ENCODE measurements at places on chromosomes 5 and 9.

DNA sequence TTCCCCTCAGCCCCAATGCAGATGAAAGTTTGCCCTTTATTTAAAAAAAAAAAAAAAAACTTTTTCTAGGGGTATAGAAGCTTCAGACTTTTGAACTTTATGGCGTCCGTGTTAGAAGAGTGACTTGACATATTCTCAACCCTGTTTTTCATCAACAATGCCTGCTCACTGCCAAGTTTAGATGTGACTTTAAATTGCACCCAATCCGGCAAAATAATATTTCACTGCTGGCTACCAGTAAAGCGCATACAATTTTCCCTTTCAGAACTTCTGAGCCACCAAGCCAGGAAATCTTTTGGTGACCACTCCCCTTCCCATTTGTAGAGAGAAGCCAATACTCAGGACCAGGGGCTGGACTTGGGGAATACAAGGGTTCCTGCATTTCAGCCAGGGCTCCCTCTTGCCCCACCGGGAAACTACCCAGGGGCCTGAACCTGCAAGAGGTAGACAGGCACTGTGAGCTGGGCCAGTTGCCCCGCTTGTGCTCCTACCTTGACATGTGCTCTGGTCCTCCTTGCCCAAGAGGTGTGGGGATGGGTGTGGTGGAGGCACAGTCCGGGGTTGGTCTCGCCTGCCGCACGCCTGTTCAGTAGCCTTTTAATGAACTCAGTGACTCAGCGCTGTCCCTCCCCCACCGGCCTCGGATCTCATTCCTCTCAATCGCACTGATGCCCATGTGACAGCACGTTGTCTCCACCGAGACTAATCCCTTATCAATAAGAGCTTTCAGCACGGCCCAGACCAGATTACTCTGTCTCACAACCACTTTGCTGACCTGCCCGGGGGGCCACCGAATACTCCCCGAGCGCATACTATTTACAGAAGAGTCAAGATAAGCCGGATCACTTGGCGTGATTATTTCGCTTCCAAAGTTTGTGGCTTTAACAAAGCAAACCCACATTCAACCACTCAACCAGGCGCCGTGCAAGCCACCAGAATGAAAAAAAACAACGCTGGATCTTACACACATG, 226.4 kb downstream of the DCP2 start:
- DNase-seq, result peak; percentile 68
- H3K4me3 ChIP-seq, result peak overlapping the region; percentile 43
- H3K27me3 ChIP-seq, result no peaks in the 10 kb centered on the region
- H3K4me1 ChIP-seq, result peaks cover 31% of the 10 kb centered on the region
- H3K36me3 ChIP-seq, result no peaks in the 10 kb centered on the region

DNA sequence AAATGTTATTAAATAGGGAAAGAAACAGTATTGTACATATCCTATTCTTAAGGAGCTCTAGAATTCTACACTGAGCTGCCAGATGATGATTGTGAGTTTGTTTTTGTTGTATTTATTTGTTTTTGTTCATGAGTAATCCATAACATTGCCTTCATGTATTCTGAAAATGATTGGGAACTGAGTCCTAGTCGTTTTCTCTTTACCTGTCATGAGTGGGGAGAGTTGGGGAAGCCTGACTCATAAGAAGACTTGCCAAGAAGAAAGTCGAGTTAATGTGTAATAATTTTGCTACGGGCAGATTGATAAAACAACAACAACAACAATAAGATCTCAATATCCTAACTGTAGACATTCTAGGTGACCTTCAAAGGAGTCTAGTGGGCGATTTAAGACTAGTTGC, 103.8 kb downstream of the ANKRD55 start:
- H3K36me3 ChIP-seq, result no peaks in the 10 kb centered on the region
- DNase-seq, result no peak
- no peaks in the 10 kb centered on the region for H3K27me3 ChIP-seq
- H3K4me1 ChIP-seq, result no peaks in the 10 kb centered on the region
- no peak overlapping the region for H3K4me3 ChIP-seq

DNA sequence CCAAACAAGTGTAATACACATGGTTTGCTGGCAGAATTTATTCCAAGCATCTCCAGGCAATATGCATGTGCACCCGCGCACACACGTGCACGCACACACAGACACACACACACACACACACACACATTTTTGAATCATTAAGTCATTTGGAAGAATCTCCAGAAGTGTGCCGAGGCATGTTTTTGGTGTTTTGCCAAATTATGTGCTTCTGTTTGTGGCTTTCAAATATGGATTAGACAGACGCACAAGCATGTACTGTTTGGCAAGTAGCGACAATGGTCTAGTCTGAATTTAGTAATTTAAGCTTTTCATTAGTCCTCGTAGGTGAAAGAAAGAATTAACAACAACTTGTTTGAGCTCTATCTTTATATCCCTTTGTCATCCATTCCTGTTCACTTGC, 36.7 kb downstream of the NFIB start:
- H3K4me3 ChIP-seq, result no peak overlapping the region
- no peaks in the 10 kb centered on the region for H3K36me3 ChIP-seq
- no peaks in the 10 kb centered on the region for H3K27me3 ChIP-seq

GRCh38 chr5:73254642-73255041, 81.6 kb downstream of the TMEM174 start:
- DNase-seq, result no peak
- no peak overlapping the region for H3K27ac ChIP-seq
- no peaks in the 10 kb centered on the region for H3K36me3 ChIP-seq

DNA sequence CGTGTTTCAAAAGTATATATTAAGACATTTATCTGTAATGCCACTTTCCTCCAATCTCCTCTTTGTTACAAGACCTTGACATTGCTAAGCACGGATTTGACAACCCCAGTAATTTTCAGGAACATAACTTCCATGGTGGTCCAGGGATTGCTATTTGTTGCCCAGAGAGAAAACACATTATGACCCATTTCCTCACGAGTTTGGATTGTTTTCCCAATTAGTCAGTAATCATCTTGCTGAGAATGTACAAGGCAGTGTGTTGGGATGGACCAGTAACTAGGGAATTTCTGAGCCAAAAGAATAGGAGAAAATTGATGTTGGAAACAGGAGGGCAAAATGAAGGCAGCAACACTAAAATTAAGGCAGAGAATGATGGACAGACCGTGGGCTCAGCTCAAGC, 574.1 kb downstream of the EBF1 start:
- H3K27ac ChIP-seq, result no peak overlapping the region
- H3K27me3 ChIP-seq, result no peaks in the 10 kb centered on the region
- H3K4me1 ChIP-seq, result no peaks in the 10 kb centered on the region

DNA sequence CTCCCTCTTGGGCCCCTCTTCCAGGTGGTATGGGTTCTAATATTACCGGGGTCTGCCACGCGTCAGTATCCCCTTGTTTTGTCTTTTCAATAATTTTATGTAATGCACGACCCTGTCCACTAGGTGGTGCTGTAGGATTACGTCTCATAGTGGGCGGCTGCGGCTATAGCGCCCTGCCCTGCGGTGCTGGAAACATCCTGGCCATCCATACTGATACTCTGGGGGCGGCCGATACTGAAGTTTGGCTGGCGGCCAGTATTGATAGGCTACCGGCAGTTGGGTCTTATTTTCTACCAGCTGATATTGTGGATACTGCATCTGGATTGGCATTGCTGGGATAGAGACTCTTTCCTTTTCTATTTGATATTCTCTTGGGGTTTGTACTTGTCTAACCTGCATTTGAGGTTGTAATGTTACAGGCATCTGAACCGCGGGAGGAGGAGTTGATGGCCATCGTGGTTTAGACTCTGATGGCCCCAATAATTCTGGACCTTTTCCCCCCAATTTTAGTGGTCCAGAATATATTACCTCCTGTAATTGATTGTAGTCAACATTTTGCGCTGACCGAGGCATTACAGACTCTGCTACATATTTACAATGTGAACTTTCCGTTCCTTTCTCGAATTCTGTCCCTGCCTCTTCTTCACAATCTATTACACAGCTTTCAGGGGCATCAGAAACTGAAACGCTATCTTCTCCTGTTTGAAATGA, 3.3 kb upstream of the TMEM141 start:
- H3K4me3 ChIP-seq, result no peak overlapping the region
- H3K4me1 ChIP-seq, result peaks cover 59% of the 10 kb centered on the region
- H3K36me3 ChIP-seq, result no peaks in the 10 kb centered on the region
- no peaks in the 10 kb centered on the region for H3K27me3 ChIP-seq

DNA sequence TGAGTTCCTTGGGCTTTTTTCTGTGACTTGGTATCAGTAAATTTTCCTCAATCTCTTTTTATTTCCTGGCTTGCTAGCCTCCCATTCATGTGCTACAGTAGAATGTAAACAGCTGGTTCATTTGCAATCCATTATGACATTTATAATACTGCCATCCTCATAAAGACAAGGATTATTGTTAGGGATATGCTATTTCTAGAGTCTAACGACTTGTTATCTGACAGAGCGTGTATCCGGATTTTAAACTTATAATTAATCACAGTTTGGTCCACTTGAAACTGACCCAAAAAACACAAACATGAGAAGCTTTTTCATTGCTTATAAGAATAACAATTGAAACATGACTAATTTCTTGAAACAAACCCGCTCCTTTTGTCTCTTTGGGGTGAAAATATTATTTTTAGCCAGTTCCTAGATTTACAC, 585.8 kb downstream of the TLE4 start:
- DNase-seq, result no peak
- peaks cover 3% of the 10 kb centered on the region for H3K27me3 ChIP-seq
- no peaks in the 10 kb centered on the region for H3K4me1 ChIP-seq

GRCh38 chr5:135452321-135453030, at the start of gene TIFAB:
TSS of gene TIFAB (minus strand) at chr5:135452351. CDS start at chr5:135449939, 2,412 bp downstream.
- H3K4me1 ChIP-seq, result no peaks in the 10 kb centered on the region
- no peaks in the 10 kb centered on the region for H3K36me3 ChIP-seq
- no peak for DNase-seq
- no peak within 1 kb of the TSS for H3K4me3 ChIP-seq

GRCh38 chr9:87464110-87464991, 33.3 kb upstream of the DAPK1 start:
- no peak overlapping the region for H3K4me3 ChIP-seq
- H3K4me1 ChIP-seq, result no peaks in the 10 kb centered on the region
- H3K27ac ChIP-seq, result no peak overlapping the region
- DNase-seq, result no peak
- H3K36me3 ChIP-seq, result no peaks in the 10 kb centered on the region

DNA sequence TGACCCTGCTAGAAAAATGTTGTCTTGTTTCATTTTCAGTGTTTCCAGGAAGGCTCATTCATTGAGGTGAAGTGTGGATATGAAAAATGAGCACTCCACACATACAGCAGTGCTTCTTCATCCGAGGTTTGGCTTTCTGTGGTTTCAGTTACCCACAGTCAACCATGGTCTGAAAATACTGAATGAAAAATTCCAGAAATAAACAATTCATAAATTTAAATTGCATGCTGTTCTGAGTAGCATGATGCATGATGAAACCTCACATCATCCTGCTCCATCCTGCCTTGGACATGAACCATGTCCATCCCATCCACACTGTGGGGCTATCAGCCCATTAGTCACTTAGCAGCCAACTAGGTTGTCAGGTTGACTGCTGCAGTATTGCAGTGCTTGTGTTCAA, 10.4 kb upstream of the SLC45A2 start:
- H3K36me3 ChIP-seq, result peaks cover 10% of the 10 kb centered on the region
- no peak for DNase-seq
- H3K27me3 ChIP-seq, result no peaks in the 10 kb centered on the region
- H3K4me3 ChIP-seq, result no peak overlapping the region
- no peak overlapping the region for H3K27ac ChIP-seq

DNA sequence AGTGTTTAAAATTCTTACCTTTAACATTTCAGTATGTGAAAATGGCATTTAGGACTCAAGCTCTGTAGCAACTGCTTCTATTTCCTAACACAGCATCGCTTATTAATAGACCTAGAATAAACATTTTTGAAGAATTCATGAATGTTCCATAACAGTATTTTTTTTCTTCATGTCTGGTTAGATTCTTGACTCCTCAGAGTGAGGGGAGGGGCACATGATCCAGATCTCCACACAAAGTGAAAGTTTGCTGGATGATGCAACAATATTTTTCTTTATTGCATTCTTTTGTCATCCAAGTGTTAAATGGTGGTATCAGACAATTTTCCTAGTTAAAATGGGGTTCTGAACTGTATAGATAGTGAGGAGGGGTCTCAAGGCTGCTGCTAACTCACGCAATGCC, 130.8 kb upstream of the MAN2A1 start:
- no peaks in the 10 kb centered on the region for H3K36me3 ChIP-seq
- no peak overlapping the region for H3K4me3 ChIP-seq

DNA sequence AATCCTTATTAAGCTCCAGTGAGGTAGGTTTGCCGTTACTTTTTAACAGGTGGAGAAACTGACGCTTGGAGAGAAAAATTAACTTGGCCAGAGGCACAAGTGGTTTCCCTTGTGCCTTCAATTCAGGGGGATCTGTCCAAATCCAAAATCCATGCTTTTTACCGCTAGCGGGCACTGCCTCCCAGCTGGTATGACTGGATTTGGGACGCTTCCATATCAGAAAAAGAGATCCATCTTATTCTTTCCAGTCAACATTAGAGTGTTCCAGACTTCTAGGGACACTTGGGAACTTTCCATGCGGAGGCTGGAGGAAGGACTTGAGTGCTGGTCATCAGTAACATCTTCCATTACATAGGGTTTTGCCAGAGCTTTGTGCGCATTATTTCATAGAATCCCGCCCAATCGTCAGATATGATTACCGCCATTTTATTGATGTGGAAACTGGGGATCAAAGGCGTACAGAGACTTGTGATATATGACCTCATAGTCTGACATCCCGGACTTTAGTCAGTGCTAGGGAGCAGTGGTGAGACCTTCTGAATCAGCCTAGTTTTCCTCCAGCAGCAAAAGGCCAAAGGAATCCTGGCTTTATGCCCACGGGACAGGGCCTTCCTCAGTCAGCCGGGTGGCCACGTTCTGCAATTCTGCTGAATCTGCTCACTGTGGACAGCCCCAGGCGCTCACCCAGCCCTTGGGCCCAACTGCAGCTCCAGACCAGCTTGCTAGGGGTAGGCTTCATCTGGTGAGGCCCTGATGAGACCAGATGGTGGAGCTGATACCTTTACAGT, 1.1 kb upstream of the GNPDA1 start:
- H3K4me3 ChIP-seq, result no peak overlapping the region
- H3K36me3 ChIP-seq, result no peaks in the 10 kb centered on the region
- H3K27me3 ChIP-seq, result no peaks in the 10 kb centered on the region
- H3K4me1 ChIP-seq, result peaks cover 10% of the 10 kb centered on the region
- DNase-seq, result no peak

GRCh38 chr9:136856079-136856476, 3.9 kb downstream of the MAMDC4 start:
- H3K4me1 ChIP-seq, result peaks cover 30% of the 10 kb centered on the region
- DNase-seq, result no peak
- no peaks in the 10 kb centered on the region for H3K36me3 ChIP-seq
- no peak overlapping the region for H3K4me3 ChIP-seq

DNA sequence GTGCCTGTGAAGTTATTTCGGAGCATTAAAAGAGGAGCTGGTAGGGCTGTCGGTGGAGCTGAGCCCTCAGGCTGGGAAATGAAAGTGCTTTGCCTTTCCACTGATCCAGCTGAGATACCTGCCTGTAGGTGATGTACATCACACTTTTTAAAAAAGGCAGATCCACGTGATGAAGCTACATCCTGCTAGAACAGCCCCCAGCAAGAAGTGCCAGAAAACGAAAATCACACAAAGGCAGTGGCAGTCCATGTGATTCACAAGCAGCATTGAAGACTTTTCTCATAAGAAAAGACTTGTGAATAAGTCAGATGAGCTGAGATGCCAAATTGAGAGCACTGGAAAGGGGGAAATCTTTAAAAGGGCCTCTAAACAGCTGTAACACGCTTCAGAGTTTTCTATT, 765.1 kb downstream of the PTPRD start:
- H3K27me3 ChIP-seq, result no peaks in the 10 kb centered on the region
- H3K4me1 ChIP-seq, result no peaks in the 10 kb centered on the region
- H3K27ac ChIP-seq, result no peak overlapping the region
- no peak overlapping the region for H3K4me3 ChIP-seq
- no peak for DNase-seq

GRCh38 chr9:3824581-3824980, 298.8 kb upstream of the RFX3 start:
- no peaks in the 10 kb centered on the region for H3K27me3 ChIP-seq
- no peaks in the 10 kb centered on the region for H3K4me1 ChIP-seq
- H3K36me3 ChIP-seq, result no peaks in the 10 kb centered on the region
- no peak overlapping the region for H3K27ac ChIP-seq
- H3K4me3 ChIP-seq, result no peak overlapping the region
